ENCODE measurements at places on chromosomes 6 and 20.
A peak's percentile ranks its signal among the peaks of the same experiment; 100 is the strongest.

GRCh38 chr6:35253249-35253648 is 6.3 kb upstream of the ZNF76 start:
- peak; percentile 5 for DNase-seq

DNA sequence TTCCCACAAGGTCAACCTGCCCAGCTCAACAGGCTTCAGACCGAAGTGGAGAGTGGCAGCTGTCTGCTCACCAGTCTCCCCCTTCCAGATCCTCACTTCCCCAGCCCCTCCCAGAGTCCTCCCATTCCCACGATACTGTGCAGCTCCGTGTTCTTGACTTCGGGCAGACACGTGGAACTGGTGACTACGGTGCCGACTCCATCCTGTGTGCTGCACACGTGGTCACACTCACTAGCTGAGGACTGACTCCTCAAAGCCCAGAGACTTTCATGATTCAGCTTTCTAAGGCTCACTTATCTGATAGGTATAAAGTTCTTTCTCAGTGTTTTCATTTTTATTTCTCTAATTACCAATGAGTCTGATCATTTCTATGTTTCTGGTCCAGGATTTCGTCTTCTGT is 32.4 kb downstream of the GABRR2 start:
- no peak for DNase-seq

DNA sequence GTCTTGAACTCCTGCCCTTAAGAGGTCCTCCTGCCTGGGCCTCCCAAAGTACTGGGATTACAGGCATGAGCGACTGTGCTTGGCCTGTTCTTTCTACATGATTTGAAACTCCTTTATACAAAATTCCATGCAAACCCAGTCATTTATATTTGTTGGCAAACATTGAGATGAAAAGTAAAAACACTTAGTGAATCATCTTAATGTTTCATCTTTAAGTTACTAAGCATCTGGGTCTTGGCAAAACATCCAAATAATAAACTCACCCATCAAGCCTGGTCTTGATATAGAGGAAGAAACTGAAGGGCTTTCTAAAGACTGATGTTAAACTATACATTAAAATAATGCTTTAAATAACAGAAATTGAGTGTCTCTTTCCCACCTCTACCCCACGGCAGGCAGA is 95.1 kb downstream of the FUT9 start:
- DNase-seq = no peak

DNA sequence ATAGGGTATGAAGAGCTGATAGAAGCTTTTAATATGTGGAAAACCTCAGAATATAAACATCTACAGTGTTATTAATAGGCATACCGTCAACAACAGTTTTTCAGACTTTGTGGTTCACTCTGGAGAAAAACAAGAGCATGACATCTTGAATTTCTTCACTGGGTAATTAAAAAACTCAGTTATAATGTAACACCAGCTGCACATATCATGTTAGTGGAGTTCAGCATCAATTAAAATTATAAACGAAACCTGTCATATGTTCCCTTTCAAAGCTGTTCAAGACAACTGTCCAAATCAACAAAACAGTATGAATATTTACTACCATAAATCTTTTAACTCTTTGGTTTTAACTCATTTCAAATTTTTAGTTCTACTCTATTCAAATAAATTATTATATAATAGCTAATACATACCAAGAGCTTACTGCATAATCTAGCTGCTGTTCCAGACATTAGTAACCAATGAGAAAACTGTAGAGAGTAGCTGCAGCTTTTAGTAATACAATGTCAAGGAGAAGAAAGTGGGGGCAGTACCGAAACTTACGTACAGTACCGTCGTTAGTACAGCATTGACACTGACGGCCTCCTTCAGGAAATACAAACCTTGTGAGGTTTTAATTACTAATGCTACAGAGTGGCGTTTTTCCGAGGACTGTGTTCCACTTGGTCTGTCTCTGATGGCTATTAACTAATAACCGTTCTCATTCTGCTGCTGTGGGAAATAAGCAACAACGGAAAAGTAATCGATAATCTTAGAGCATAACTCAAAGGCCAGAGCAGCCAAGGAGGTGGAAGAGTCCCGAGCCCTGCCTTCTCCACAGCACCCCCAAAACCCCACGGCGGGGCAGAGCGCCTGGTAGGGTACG is 532 bp upstream of the PM20D2 start:
- DNase-seq = no peak

GRCh38 chr20:54657268-54657826 is 182.0 kb downstream of the DOK5 start:
- DNase-seq = no peak

GRCh38 chr20:58306421-58307261 is 2.9 kb upstream of the RAB22A start:
- DNase-seq = no peak

DNA sequence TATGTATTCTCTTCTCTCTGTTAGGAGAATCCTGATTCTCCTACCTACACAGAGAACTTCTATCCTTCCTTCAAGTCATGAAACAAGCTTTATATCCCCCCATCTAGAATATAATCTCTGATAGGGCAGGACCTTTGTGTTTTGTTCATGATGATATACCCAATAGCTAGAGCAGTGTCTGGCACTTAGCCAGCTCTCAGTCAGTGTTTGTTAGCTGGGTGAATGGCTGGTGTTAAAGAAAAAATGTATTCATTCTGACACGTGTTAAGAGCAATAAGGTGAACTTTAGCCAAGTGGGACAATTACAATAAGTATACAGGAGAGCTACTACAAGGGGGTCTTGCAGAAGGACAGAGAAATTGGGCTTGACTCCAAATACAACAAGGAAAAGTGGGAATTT is 34.3 kb upstream of the TNFRSF21 start:
- no peak for DNase-seq

- no peak for DNase-seq
Observed at GRCh38 chr20:63173552-63174191, 42.3 kb downstream of the YTHDF1 start.

DNA sequence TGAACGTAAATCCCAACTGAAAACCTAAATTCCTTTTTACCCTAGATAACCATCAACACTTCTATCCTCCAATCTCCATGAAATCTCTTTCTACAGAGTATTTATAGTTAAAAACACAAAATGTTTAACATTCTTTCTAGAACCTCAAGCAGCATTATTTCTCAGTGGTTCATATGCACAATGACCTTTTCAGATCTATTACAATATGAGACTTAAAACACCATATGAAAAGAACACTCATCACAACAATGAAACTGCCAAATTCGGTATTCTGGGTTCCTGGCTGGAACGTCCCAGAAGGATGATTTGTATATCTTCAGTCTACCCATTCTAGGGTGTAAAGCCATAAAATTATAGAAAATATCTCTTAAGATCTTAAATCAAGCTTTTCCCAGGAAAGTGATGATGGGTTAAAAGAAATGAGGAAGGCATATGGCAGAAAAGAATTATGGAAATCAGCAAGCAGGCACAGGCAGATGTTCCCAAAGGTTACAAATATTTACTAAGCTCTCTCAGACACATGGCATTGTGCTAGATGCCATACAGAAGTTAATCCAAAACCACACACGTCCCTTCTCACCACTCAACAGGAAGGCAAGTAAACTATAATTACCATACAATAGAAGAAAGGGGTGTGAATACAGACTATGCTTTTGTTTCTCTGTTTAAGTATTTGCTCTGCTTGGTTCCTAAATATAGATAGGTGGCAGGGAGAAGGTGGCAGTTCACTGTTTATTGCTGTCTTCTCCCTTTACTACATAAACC is 118.0 kb downstream of the CHD6 start:
- DNase-seq = no peak

DNA sequence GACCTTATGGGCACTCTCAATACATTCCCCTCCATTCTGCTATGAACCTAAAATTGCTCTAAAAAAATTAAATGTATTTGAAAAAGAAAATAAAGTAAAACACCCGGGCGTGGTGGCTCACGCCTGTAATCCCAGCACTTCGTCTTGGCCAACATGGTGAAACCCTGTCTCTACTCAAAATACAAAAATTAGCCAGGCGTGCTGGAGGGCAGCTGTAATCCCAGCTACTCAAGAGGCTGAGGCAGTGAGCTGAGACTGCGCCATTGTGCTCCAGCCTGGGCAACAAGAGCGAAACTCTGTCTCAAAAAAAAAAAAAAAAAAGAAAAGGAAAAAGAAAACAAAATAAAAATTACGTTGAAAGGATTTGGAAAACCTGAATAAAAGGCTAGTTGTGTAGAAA is 60.5 kb downstream of the CD164 start:
- no peak for DNase-seq

- no peak for DNase-seq
Observed at GRCh38 chr6:25042036-25042521, 106.3 kb upstream of the RIPOR2 start.

DNA sequence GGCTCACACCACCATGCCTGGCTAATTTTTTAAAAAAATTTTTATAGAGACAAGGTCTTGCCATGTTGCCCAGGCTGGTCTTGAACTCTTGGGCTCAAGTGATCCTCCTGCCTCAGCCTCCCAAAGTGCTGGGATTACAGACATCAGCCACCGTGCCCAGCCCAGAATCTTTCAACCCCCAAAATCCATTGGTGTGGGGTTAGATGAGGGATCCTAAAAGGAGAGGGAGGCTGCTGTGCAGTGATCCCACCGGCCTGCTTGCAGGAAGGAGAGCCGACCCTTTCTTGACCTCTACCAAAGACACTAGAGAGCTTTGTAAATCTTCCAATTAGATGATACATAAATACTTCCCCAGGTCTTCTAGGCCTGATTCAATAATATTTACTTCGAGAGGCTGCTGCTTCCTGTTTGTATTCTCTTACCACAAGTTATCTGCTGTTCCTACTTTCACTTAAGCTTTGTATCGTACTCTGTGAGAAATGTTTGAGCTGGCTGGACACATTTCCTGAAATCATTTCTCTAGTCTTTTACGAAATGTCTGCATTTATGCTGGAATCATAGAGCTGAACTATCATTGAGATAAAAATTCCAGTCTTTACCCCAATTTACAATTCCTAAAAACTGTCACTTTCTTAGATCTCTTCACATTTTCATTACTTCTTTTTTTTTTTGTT is 49.3 kb upstream of the IER3 start:
- no peak for DNase-seq

DNA sequence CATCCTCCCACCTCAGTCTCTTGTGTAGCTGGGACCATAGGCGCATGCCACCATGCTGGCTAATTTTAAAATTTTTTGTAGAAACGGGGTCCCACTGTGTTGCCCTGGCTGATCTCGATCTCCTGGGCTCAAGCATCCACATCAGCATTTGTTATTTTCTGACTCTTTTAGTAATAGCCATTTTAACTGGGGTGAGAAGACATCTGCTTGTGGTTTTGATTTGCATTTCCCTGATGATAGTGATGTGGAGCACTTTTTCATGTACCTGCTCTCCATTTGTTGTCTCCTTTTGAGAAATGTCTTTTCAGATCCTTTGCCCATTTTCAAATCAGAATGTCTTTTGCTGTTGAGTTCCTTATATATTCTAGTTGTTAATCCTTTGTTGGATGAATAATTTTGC is 22.2 kb upstream of the TULP4 start:
- no peak for DNase-seq

GRCh38 chr6:37659561-37659960 is 38.1 kb downstream of the MDGA1 start:
- no peak for DNase-seq

- DNase-seq = no peak
Observed at GRCh38 chr6:106560996-106561685, 68.2 kb downstream of the RTN4IP1 start.

DNA sequence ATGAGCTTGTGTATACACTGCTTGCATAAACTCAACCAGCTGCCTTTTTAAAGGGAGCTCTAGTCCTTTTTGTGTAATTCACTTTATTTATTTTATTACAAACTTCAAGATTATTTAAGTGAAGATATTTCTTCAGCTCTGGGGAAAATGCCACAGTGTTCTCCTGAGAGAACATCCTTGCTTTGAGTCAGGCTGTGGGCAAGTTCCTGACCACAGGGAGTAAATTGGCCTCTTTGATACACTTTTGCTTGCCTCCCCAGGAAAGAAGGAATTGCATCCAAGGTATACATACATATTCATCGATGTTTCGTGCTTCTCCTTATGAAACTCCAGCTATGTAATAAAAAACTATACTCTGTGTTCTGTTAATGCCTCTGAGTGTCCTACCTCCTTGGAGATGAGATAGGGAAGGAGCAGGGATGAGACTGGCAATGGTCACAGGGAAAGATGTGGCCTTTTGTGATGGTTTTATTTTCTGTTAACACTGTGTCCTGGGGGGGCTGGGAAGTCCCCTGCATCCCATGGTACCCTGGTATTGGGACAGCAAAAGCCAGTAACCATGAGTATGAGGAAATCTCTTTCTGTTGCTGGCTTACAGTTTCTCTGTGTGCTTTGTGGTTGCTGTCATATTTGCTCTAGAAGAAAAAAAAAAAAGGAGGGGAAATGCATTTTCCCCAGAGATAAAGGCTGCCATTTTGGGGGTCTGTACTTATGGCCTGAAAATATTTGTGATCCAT is 15.3 kb downstream of the TNFAIP3 start:
- no peak for DNase-seq

DNA sequence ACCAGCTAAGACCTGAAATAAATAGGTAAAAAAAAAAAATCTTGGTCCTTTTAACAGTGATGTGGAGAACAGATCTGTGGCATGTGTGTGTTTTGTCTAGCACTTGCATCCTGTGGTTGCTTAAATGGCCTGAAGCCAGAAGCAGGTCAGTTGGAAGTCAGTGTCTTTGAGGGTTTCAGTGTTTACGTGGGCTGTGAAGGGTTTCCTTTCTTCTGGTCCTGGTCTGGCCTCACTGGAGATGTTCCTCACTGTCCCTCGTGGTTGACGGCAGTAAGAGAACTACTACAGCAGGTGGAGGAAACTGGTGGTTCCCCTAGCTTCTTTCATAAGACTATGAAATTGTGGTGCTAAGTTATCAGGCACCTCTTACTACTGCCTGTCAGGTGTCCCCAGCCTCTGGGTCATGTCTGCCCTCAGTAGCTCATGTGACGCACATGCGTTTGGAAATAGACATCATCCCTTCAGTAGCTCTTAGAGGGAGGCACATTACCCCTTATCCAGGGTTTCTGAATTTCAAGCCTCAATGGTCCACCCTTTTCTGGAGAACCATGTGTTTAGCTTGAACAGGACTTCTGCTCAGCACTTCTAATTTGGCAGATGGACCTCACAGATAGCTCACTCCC is 59.4 kb upstream of the SCP2D1 start:
- no peak for DNase-seq

- DNase-seq = no peak
Observed at GRCh38 chr20:44962483-44962882, 2.3 kb upstream of the TOMM34 start.
